ENCODE measurements at places on chromosomes 2 and 18.

DNA sequence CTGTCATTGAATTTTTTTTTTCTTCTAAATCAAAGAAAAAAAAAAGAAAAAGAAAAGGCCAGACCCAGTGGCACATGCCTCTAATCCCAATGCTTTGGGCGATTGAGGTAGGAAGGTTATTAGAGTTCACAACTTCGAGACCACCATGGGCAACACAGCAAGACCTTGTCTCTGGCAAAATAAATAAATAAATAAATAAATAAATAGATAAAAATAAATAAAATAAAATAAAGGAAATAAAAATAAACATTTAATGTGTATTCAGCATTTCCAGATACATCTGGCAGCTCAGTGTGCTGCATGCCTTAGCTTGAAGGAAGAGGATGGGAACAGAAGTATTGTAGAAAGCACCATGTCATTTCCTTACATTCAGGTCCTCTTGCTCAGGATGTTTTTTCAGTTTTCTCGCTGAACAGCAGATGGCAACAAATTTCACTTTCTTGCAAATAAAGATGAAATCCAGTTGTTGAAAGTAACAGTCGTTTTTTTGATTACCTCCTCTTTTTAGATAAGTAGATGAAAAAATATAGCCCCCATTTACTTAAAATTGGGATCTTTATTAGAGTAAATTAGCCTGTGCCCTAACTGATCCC, 25.7 kb upstream of the FAM178B start:
- DNase-seq, result no peak

DNA sequence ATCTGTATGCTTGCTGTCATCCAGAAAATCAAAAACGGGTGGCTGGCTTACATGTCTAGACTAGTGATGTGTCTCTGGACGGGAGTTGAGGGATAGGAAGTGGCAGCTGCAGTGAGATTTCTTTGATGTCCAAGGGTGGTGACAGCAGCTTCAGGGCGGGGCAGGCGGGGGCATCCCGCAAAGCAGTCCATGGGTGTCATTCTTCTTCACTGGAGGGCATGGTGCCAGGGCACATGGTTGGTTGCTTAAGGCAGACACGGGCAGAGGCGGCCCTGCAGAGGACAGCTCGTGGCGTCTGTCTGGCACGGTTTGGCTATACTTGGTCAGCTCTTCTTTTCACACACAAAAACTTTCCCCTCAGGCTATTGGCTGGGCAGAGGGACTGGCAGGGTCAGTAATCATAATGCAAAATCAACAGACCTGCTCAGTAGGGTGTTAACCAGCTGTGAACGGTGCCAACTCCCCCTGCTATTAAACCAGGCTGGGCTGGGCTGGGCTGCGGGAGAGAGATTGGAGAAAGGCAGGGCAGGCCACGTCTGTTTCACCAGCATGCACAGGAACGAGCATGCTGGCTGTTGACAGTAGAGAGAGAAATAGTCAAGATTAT, 63.7 kb downstream of the COL4A3 start:
- DNase-seq, result no peak

DNA sequence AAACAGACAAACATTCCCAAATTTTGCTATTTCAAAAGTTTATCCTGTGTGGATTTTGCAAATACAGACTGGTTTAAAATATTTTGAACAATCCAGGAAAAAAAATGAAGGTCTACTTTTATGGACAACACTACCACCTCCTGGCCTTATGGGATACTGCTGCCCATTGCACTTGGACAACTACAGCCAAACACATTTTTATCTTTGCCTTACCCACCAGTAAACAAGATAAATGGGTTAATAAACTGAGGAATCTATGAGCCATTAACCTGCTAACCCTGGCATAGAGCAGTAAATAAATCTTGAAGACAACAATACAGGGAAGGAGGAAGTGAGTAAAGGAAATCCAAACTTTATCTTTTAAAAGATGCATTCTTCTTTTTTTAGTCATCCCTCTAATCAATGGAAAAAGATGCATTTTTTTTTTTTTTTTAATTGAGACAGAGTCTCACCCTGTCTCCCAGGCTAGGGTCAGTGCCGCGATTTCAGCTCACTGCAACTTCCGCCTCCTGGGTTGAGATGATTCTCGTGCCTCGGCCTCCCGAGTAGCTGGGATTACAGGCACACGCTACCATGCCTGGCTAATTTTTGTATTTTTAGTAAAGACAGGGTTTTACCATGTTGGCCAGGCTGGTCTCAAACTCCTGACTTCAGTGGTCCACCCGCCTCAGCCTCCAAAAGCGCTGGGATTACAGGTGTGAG, 2.1 kb upstream of the SPIRE1 start:
- DNase-seq, result peak; percentile 17

DNA sequence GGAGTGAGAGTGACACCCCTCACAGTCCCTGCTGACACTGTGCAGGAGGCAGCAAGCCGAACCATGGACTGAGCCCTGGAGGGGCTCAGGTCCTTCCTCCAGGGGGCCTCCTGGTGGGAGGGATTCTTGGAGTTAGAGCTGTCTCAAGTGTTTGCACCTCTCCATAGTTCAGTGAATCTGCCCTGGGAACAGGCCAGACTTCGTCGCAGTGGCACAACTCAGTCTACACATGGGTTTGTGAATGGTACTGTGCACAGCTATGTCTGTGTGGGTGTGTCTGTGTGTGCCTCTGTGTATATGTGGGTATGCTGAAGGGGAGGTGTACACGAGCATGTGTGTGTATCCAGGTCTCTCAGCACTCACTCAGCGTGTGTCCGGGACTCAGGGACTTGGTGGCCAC, 36.4 kb downstream of the PAX8 start:
- DNase-seq, result no peak
